ENCODE measurements at places on chromosomes 1 and 21.

- DNase-seq: no peak
These were observed 455.0 kb downstream of the BRINP3 start for GRCh38 chr1:190022709-190023108.

DNA sequence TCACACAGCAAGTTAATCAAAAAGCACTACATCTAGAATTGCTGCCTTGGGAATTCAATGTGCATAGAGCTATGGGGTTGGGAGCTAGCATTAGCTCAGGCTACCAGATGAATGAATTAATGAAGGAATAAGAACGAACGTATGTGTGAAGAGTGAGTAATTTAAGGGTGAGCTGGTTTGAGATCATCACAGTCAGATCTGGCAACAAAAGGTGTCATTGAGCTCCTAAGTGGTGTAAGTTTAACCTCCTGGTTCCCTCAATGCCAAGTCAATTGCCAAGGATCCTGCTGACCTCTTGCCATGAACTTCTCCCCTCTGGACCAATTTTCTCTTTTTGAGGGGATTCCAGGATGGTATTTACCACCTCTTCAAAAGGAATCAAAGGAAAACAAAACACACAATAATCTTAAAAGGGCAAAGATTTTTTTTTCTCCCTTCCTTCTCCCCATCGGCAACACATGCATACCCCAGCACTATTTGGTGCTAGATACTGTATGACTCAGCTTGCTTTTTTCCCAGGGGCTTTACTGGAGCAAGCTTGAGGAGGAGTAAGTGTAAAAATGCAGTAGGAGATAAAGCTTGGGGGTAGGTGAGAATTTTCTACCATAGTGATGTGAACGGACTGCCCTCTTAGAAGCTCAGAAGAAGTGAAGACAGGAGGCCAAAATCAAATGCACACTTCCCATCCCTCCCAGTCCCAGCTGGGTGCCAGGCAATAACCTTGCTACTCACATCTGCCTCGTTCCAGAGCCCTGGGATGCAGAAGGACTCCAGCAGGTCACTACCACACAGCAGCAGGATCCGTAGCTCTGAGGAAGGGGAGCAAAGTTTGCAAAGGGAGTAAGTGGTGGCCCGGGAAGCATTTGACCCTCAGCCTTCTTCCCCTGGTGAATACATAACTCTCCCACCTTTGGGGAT is 92.0 kb downstream of the LAMC2 start:
- DNase-seq: no peak

DNA sequence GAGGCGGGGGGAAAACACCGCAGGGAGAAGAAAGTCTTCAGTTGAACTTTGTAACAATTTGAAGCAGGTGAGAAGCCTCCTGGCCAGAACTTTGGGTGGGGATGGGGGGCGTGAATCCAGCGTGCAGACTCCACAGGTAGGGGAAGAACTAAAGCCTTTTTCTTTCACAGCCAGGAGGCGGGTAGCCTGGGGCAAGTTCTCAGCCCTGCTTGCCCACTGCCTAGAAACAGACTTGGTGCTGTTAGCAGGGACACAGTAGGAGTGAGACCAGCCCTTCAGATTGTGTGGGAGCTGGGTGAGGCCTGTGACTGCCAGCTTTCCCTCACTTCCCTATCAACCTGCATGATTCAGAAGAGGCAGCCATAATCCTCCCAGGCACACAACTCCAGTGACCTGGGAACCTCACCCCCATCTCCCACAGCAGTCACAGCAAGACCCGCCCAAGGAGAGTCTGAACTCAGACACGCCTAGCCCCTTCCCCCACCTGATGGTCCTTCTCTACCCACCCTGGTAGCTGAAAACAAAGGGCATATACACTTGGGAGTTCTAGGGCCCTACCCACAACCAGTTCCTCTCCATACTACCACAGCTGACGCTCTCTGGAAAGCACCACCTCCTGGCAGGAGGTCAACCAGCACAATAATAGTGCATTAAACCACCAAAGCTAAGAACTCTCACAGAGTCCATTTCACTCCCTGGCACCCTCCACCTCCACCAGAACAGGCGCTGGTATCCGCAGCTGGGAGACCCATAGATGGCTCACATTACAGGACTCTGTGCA is 83.5 kb upstream of the CDC42BPA start:
- DNase-seq: no peak

- no peak for DNase-seq
These were observed 2.4 kb downstream of the CD247 start for GRCh38 chr1:167515893-167516321.

- DNase-seq: no peak
These were observed 156.3 kb downstream of the DHRS3 start for GRCh38 chr1:12461754-12462153.

GRCh38 chr1:197933647-197934046 is 16.5 kb downstream of the LHX9 start:
- no peak for DNase-seq

- no peak for DNase-seq
These were observed 8.8 kb downstream of the TINAGL1 start for GRCh38 chr1:31584869-31585735.

GRCh38 chr1:229253151-229253974 is 17.5 kb upstream of the RAB4A start:
- no peak for DNase-seq

DNA sequence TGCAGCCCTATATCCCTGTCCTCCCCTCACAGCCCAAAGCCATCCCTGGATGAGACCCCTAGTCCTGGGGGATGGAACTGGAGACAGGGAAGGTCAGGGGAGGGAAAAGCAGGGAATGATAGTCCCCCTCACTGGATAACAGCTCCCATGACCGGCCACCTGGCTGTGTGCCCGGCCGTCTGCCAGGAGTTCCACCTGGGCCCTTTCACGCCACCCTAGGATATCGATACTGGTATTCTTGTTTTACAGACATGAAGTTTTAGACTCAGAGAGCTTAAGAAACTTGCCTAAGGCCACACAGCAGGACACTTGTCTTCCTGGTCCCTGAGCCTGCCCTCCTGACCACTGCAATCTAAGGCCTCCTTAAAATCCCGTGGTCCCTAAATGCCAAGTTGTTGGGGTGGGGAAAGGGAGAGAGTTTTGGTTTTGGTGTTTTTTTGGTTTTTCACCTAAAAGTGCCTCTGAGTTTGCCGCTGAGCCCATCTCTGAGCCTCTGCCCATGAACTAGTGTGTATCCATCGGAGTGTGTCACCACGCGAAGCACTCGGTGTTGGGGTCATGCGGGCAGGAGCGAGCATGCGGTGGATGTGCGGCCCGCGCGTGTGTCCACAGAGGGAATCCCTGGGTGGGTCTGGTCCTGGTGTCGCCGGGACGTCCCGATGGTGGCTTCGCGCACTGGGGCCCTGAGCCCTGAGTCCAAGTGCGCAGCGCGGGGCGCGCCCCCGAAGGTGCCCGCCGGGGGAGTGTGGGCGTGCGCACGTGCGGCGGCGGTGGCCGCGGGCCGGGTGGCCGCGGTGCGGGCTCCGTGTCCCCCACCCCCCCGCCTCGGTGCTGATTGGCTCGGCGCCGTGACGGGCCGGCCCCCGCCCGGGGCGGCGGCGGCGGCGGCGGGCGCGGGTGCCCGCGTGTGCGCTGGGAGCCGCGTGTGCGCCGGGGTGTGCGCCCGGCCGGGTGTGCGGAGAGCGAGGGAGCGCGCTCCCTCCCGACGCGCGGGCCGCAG is at the start of gene EPHA8:
Gene EPHA8, plus strand, starts transcription at position 906 of the 1,000 bp plus-strand sequence. CDS start 147 bp downstream, outside the sequence.
- no peak for DNase-seq

DNA sequence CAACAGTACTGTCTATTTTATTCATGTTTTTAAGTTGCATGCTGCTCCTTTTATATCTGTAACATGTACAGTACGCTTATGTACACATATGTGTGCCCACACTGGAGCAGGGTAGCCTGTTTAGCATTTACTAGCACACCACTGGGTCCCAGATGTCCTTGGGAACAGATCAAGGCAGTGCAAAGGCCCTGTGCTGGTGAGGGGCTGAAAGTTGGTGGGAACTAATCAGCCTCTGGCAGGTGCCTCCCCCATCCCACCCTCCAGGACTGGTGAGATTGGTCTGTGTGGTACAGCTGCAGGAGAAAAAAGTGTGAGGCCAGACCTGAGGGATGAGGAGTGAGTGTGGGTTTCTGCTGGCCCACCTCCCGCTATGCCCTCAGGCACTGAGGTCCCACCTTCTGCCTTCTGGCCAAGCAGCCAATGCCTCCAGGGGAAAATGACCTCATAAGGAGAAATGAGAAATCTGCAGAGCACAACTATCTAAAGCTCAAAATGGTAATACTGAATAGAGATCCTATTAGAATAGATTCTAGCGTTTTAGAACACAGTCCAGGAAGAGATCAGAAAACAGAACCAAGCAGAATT is 58.9 kb downstream of the POFUT2 start:
- DNase-seq: no peak

DNA sequence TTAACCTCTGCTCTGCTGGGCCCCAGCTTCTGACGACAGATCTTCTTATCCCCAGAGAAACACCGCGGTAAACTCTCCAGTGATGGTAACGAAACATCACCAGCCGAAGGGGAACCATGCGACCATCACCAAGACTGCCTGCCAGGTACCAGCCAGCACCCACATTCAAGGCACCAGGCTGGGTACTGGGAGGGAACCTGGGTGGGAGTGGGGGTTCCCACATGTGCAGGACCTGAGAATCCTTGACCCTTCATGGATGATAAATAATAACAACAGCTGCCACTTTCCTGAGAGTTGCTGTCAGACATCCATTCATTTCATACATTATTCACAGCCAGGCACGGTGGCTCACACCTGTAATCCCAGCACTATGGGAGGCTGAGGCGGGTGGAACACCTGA is 20.8 kb downstream of the DRAXIN start:
- DNase-seq: no peak

DNA sequence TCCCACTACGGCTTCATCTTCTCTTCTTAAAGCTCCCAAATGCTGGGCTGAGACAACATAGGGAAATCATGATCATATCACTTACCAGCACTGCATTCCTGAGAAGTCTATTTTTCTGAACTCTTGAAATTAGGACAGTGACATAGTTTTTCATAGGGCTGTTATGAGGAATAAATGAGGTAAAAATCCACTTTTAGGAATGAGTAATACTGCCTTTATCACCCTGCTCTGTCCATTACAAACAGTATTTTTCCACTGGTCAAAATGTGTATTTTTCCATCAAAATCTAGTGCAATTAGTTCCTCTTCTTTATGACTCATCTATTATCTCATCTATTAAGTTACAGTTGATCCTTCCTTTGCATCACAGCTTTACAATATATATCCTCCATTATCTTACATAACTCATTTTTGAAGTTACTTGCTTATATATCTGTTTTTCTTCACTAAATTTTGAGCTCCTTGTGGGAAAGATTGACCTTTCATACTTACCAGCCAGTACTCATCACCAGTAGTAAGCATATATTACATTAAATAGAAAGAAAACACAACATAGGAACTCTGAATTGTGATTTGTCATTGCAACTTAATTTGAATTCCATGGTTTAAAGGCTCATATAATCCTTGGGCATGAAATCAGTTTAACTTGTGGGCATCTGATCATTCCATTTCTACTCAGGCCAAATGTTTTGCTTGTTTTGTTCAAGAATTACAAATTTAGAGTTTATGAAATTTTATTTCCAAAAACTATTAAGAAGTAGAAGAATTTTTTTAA is 37.1 kb downstream of the PRRX1 start:
- DNase-seq: no peak

DNA sequence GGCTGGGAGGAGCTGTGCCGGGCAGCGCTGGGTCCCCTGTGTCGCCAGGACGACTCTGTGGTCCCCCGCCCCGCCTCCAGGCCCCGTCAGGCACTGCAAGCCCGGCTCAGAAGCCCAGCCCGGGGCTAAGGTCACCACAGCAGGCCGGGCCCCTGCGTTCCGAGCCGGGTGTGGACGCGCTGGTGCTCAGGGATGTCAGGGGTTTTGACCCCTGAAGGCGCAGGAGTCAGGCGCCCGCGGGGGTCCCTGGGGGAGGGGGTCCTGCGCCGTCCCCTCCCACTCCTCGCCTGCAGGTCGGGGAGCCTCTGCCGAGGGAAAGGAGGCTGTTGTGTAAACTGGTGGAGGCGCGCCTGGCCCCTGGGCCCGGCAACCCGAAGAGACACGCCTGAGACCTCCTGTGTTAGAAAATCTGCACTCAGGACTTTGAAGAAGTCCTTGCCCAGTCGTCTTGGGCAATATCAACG is 23.7 kb upstream of the TMEM54 start:
- DNase-seq: no peak

DNA sequence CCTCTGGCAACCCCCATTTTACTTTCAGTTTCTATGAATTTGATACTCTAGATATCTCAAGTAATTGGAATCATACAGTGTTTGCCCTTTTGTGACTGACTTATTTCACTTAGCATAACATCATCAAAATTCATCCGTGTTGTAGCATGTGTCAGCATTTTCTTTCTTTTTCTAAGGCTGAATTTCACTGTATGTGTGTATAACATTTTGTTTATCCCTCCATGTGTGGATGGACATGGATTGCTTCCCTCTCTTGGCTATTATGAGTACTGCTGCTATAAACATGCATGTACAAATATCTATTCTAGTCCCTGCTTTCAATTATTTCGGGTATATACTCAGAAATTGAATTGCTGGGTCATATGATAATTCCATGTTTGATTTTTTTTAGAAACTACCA is 97.3 kb downstream of the MAP3K21 start:
- no peak for DNase-seq

- no peak for DNase-seq
These were observed 18.1 kb downstream of the CFAP45 start for GRCh38 chr1:159881622-159882526.

GRCh38 chr1:31759298-31760023 is 4.7 kb downstream of the ADGRB2 start:
- DNase-seq: no peak

- DNase-seq: no peak
These were observed 96.1 kb downstream of the LACTBL1 start for GRCh38 chr1:22876359-22877111.

DNA sequence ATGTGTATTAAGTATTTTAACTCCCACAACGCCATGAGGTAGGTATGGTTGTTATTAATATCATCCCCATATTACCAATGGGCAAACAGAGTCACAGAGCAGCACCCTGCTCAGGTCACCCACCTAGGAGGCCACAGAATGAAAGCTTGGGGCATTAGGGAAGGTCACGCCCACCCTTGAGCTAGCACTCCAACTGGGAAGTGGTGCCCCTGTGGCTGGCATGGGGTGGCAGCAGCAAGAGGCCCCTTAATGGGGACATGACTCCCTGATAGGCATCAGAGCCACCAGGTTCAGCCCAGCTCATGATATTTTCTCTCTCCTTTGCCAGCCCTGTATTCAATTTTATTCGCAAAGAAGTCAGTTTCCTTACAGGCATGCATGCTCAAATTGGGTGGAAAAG is 90.6 kb downstream of the DMRTB1 start:
- DNase-seq: no peak

- no peak for DNase-seq
These were observed 22.6 kb downstream of the PODN start for GRCh38 chr1:53084589-53084971.

- DNase-seq: no peak
These were observed 63.4 kb upstream of the GRIK3 start for GRCh38 chr1:37097731-37098130.

Measured in CD8-positive, alpha-beta memory T cell (primary cell).